ENCODE measurements at places on chromosomes 13 and 19.

- no peak for DNase-seq
Measured at GRCh38 chr19:57637379-57637778, 4.4 kb downstream of the ZNF211 start.

- no peak for DNase-seq
Measured at GRCh38 chr13:39540929-39541605, 61.9 kb downstream of the LHFPL6 start.

- no peak for DNase-seq
Measured at GRCh38 chr19:58010507-58010906, 7.9 kb upstream of the ZNF606 start.

DNA sequence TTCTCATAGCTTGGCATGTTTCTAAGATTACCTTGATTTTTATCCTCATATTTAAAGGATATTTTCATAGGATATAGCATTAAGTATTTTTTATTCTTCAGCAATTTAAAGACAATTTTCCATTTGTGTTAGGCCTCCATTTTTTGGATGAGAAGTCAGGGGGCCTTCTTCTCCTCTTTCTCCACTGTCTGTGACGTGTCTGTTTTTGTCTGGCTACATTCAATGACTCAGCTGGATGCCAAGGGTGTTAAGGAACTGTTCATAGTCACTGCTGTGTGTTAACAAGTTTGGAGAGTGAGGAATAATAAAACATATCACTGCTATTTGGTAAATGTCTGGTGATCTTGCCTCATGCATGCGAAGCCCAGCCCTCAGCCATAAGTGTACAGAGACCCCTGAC is 36.4 kb downstream of the ZNF582 start:
- DNase-seq = no peak

- no peak for DNase-seq
Measured at GRCh38 chr19:41890936-41891335, 8.0 kb downstream of the ARHGEF1 start.

DNA sequence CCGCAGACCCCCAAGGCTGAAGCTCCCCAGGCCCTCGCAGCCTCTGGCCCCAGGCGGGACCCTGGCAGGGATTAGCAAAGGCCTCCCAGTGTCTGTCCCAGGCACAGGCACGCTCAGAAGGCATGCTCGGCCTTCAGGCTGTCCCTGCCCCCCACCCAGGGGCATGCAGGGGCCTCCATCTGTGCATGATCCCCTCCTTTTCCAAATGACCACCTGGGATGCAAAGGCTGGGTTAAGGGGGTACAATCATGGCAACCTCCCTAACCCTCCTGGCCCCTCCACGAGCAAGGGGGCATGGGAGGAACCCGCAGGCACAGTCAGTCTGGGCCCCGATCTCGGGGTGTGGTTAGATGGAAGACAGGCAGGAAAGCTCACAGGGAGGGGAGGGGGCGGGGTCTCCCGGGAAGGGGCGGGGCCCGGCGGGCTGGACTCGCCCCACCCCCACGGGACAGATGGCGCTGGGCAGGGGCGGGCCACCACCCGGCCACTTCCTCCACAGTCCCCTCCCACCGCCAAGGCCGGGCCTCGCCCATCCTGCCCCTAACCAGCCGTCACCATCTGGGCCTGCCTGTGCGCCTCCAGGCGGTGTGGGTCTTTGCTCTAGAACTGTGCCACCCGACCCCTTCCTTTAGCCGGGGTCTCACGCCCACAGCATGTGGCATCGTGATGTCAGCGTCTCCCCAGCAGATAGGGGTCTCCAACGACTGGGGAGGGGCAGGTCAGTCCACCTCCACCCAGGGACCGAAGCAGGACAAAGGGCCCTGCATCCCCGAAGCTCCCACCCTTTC is 7.0 kb upstream of the REXO1 start:
- peak; percentile 93 for DNase-seq

GRCh38 chr13:107035186-107035585 is 467.2 kb upstream of the ARGLU1 start:
- DNase-seq = no peak

- DNase-seq = no peak
Measured at GRCh38 chr13:23778002-23778652, 111.1 kb downstream of the MIPEP start.

GRCh38 chr19:50244695-50245094 is 41.3 kb downstream of the MYH14 start:
- DNase-seq = no peak

DNA sequence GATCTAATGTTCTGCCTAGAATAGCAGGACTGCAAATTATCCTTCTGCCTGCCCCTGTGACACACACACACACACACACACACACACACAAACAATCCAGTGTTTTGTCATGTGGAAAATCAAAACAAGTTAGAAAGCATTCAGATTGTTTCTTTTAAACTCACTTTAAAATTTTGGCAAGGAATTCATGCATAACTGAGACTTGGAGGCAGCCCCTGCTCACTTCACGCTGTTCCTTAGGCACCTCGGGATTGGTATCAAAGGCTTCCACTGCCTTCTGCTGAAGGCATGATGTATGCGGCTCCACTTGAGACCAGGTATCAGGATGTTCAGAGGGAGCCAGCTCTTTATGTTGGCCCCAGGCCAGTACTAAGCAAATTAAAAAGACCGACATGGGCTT is 158.7 kb downstream of the OXGR1 start:
- DNase-seq = no peak

DNA sequence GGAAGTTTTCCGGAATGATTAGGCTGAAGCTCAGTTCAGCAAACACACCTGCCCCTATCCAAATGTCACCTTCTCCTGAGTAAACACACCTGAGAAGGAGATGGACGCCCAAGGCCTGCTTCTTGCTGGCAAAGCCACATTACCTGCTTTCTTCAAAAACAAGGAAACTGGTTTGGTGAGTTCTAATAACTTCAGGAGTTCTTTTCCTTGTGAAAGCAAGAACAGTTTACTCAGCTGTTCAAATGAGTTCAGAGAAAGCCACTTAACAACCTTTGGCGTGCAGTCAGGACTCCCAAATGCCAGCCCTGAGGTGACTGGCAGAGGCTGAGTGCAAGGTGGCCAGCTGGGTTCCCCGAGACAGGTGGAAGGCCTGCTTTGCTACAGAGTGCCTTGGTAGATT is 160.5 kb downstream of the STK24 start:
- no peak for DNase-seq

GRCh38 chr13:108121406-108121805 is 93.9 kb downstream of the LIG4 start:
- DNase-seq = no peak

- no peak for DNase-seq
Measured at GRCh38 chr19:23285948-23286347, 35.8 kb upstream of the ZNF724 start.

DNA sequence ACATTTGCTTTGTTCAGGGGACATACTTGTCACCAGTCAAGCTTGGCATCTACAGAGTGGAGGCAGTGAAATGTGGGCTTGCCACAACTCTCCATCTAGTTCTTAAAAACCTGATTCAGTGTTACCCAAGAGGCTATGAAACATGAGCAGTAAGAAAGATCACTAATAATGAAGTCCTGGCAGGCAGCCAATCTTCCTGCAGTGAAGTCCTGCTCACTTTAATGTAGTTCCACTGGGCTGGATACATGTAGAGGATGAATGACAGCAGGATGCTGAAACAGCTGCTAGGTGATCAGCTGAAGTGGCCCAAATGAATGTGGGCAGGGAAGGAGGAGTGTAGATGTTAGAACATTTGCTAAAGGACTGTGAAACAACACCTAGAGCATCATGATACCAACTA is 1213.1 kb downstream of the OLFM4 start:
- DNase-seq = no peak

DNA sequence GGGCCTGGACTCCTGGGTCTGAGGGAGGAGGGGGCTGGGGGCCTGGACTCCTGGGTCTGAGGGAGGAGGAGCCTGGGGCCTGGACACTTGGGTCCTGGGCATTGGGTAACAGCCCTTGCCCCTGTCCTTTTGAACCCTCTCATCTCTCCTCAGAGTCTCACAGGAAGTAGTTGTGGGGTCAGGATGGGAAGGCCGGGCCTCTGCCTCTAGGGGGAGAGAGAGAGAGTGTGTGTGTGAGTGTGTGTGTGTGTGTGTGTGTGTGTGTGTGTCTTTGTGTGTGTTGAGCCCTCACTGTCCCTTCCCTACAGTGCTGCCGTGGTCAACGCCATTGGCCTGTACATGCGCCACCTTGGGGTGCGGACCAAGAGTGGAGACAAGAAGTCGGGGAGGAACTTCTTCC is 10.9 kb downstream of the ARHGEF1 start:
- DNase-seq = no peak

DNA sequence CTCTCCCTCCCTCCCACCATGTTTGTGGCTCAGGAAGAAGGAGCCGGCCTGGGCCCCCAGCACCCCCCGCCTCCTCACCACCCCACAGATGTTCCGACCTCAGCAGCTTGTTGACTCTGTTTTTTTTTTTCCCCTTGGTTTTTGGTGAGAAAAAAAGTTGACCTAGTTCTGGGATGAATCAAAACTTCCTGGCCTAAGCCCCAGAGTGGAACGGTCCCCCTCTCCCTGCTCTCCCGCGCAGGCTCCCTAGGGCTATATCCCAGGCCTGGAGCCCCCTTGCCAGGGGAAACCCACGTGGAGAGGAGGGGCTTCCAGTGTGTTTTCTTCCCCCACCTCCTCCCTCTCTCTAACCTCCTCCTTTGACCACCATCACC is 4.0 kb downstream of the COL5A3 start:
- no peak for DNase-seq

- DNase-seq = no peak
Measured at GRCh38 chr13:23889615-23890607, 711 bp upstream of the MIPEP start.

DNA sequence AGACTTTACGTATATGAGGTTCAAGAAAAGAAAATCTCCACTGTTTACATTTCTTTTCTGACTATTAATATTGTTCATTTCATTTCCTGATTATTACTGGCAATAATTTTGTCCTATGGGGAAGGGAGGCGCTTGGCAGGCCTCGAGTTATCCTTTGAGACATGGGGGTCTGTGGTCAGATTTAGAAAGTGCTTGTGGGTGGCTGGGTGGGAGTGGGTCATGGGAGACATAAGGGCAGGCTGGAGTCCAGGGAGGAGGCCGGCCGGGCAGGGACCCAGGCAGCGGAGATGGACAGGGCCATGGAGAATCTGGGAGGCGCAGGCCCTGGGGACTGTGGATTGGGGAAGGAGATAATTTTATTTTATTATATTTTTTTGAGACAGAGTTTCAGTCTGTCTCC is 40.1 kb downstream of the LTBP4 start:
- no peak for DNase-seq

DNA sequence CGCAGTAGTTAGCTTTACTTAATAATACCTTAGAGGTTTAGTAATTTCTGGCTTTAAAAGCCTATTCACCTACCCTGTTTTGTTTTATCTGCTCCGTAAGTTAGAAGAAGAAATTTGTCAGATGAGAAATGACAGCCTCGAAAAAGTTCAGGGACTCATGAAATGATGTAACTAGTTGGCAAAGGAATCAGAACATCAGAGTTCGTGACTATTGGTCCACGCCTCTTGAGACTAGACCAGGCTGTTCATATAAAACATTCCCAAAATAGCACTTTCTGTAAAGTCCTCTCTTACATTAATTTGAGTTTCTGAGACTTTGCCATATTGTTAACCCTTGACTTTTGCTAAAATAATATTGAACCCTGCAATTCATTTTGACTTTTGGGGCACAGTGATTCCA is 92.0 kb downstream of the HS6ST3 start:
- no peak for DNase-seq

GRCh38 chr13:64248371-64249065 is 2832.9 kb upstream of the PCDH20 start:
- DNase-seq = no peak

DNA sequence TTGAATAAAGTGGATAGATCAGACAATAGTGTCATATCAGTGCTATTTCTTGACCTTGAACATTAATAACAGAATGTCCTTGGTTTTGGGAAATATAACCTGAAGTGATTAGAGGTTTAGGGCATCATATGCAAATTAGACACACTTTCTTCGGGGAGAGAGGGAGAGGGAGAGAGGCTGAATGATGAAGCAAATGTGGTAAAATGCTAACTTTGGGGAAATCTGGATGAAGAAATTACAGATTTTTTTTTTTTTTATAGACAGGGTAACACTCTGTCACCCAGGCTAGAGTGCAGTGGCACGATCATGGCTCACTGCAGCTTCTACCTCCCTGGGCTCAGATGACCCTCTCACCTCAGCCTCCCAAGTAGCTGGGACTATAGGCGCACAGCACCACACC is 3.9 kb upstream of the NCR1 start:
- DNase-seq = peak; percentile 7

DNA sequence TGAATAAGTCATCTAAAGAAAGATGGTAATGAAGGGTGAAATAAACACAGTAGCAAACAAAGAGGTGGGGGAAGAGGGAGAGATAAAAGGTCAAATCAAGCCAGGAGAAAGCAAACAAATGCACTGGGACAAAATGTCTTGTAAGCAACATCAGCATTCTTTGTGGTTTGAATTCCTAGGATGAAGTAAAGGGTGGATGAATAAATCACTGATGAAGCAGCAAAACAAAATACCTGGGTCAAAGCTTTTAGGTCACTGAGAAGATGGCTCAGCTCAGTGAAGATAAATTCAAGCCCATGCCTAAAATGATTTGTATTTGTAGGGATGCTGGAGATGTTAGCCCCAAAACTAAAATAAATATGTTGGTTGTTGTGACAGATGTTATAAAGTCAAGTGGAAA is 86.5 kb upstream of the FBXL3 start:
- no peak for DNase-seq

- DNase-seq = no peak
Measured at GRCh38 chr13:40910324-40911050, 108.6 kb downstream of the ELF1 start.

GRCh38 chr19:30385666-30386065 is 13.5 kb downstream of the ZNF536 start:
- DNase-seq = no peak

- peak; percentile 86 for DNase-seq
Measured at GRCh38 chr19:56671613-56671994, at the start of gene ZNF835. ZNF835 (minus strand) TSS chr19:56671757; CDS start chr19:56665198, 6,559 bp downstream.

DNA sequence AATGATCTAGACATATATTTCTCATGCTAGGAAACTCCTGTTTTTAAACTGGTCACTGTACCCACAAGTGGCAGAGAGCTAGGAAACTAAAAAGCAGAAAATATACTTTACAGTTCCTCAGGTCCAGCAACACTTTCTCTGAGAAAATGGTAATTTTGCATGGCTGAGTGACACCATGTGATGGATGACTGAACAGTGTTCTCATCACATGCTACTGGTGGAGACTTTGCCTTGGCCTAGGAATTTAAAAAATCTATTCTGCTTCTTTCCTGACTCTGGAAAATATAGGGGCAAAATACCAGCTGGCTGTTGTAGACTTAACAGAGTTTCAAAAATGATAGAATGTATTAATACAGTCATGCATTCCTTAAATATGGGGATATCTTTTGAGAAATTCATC is 50.0 kb downstream of the LATS2 start:
- DNase-seq = no peak

DNA sequence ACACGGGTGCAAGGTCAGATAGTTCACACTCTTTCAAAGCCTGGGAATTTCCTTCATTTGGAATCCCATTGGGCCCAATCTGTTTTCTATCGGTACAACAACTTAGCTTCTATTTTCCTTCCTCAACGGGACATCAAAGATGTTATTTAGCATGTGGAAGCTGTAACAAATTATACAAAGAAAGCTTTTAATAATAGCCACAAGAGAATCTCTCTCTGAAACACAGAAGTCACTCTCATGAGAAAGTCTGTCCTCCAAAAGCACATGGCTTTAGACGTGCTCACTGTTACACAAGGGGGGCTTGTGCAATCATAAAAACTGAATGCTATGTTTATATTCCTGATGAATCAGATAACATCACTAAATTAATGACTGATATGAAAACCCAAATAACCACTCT is 28.9 kb upstream of the CYSLTR2 start:
- peak; percentile 82 for DNase-seq

GRCh38 chr13:35342440-35342839 is 134.0 kb downstream of the MAB21L1 start:
- DNase-seq = no peak

- DNase-seq = no peak
Measured at GRCh38 chr19:33194886-33195644, 935 bp downstream of the LRP3 start.

All from inflammatory macrophage (primary cell).